ENCODE measurements at places on chromosomes 7 and 10.

- H3K4me1 ChIP-seq = no peaks in the 10 kb centered on the region
- no peak overlapping the region for H3K4me3 ChIP-seq
- DNase-seq = no peak
- no peaks in the 10 kb centered on the region for H3K36me3 ChIP-seq
- peaks cover 17% of the 10 kb centered on the region for H3K27me3 ChIP-seq
Measured at GRCh38 chr10:86024281-86025041, 342.1 kb downstream of the GRID1 start.

GRCh38 chr7:14892961-14893360 lies 9.6 kb downstream of the DGKB start:
- no peak overlapping the region for H3K4me3 ChIP-seq
- DNase-seq = no peak
- H3K36me3 ChIP-seq = no peaks in the 10 kb centered on the region
- H3K27ac ChIP-seq = no peak overlapping the region

DNA sequence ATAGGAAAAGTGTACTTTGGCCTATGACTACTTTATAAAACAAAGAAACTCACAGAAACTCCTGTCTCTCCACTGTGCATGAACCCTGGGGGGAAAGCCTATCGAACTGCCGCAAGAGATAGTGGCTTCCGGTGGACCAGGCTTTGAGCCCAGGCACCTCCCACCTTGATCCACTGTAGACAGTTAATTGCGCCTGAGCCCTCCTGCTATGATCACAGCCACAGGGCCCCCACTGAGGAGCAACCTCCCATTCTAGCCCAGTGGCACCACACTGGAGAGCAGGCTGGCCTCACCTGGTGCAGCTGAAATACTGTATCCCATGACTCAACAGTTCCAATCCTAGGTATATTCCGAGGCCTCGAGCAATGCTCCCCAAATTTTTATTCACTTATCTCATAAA lies 98.8 kb downstream of the COBL start:
- no peak overlapping the region for H3K27ac ChIP-seq
- H3K27me3 ChIP-seq = no peaks in the 10 kb centered on the region
- no peak for DNase-seq
- H3K4me1 ChIP-seq = no peaks in the 10 kb centered on the region

DNA sequence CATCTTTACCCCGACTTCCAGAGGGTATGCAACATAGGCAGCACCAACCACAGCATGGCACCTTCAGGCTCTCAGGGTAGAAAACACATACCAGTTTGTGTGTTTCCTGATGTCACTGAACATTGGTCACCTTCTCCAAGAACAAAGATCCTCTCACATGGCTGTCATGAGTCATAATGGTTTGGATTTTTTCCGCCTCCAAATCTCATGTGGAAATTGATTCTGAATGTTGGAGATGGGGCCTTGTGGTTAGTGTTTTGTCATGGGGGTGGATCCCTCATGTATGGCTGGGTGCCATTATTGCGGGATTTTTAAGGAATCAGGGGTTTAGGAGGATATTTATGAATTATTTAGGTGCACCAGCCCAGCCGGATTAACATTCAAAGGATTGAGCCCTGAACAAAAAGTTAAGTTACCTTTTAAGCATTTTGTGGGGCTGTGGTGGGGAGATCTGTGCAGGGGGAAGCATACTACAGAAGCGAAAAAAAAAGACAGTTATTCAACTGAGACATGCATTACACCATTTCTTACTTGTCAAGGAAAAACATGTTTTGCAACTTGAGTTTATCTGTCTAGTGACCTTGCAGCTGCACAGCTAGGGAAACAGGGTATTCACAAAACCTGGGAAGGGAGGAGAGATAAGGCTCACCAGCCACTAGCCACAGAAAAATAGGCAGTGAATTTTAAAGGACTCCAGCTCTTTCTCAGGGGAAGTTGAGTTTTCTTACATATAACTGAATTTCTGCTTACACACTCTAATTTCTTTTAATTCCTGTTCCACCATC lies 774.1 kb upstream of the AUTS2 start:
- H3K36me3 ChIP-seq = no peaks in the 10 kb centered on the region
- no peak overlapping the region for H3K27ac ChIP-seq
- no peaks in the 10 kb centered on the region for H3K4me1 ChIP-seq
- no peak overlapping the region for H3K4me3 ChIP-seq
- no peak for DNase-seq
- H3K27me3 ChIP-seq = no peaks in the 10 kb centered on the region

DNA sequence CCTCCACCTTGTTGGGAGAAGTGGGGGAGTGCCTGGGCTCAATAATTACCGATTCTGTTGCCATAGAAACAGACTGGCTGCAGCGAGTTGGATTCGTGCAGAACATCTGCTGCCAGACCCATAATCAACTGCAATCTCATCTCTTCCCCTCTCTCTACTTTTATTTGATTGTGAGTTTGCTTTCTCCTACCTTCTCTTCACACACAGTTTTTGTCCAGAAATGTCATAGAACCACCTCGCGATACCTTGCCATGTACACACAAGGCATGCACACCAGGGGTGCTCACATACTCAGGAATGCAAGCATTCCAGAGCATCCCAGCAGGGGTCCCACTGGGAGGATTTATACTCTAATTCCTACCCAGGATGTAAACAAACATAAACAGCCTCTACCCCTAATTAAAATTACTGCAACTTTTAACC lies 262.2 kb upstream of the AOAH start:
- H3K27me3 ChIP-seq = no peaks in the 10 kb centered on the region
- H3K27ac ChIP-seq = no peak overlapping the region
- no peak overlapping the region for H3K4me3 ChIP-seq
- peaks cover 49% of the 10 kb centered on the region for H3K4me1 ChIP-seq
- DNase-seq = no peak
- peaks cover 25% of the 10 kb centered on the region for H3K36me3 ChIP-seq

DNA sequence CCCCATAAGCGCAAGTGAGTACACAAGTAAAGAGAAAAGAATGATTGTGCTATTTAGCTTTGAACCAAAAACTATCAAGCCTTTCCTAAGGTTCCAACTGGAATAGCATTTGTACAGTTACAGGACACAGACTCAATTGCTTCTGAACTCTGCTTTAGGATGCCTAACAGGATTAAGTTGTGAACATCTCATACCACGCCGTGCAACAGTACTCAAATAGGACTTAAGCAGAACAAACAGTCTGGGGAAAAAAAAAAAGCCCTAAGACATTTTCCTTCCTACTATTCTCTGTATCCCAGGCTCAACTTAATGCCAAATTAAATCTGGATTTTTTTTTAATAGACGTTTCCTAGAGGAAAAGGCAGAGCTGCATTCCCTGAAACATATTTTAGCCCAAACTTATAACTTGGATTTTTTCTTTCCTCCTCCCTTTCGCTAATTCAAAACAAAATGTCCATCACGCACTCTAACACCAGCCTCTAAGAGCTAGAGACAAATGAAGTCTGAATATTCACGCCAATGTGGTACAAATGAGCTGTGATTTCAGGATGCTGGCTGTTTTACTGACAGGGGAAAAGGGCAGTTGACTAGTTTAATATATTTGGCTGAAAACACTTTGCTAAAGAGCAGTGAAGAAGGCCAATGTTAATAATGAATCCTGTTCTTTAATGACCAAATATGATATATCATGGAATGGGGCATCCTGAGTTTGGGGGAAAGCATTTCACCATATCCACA lies 68.6 kb downstream of the CALD1 start:
- no peaks in the 10 kb centered on the region for H3K36me3 ChIP-seq
- no peak overlapping the region for H3K4me3 ChIP-seq
- DNase-seq = no peak

DNA sequence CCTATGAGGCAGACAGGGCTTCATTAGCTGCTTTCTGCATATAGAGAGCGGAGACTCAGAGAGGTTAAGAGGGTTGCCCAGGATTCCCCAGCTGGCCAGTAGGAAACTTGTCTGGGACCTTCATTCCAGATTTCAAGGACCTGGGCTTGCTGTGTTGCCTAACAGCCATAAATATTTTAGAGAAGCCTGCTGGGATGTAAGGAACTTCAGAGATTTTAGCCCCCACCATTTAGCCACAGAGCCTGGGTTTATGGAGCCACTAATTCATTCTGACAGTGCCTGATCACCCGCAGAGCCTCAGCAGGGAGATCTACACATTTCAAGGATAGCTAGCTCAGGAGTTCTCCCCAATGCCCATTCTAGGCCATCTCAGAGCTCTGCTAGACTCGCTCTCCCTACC lies 56.6 kb upstream of the TRUB1 start:
- peaks cover 9% of the 10 kb centered on the region for H3K4me1 ChIP-seq
- DNase-seq = no peak
- peaks cover 29% of the 10 kb centered on the region for H3K27me3 ChIP-seq
- H3K36me3 ChIP-seq = no peaks in the 10 kb centered on the region

DNA sequence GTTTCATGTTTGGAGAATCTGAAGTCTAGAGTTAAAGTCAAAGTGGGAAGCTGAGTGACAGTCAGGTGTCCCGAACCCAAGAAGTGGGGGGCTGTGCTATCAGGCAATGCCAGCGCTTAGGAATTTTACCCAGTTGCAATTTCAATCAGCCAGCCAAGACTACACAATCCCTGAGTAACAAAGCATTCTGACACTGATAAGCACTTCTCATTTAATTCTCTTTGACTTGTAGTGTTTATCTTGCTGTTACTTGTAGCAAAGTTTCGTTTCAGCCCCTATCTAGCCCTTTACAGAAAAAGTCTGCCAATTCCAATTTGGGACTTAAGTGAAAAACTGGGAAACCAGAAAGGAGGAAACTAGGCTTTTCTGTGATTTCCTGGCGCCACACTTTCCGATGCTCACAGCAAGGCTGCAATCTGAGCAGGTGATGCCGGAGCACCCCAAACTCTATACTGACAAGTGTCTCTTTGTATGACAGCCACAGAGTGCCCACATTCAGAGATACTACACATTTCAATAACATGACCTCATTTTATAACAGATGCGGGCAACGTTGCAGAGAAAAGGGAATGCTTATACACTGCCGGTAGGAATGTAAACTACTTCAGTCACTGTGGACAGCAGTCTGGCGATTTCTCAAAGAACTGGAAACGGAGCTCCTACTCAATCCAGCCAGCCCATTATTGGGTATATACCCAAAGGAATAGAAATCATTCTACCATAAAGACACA lies 61.0 kb downstream of the ITIH5 start:
- no peaks in the 10 kb centered on the region for H3K27me3 ChIP-seq
- no peak overlapping the region for H3K27ac ChIP-seq
- no peaks in the 10 kb centered on the region for H3K36me3 ChIP-seq
- DNase-seq = no peak

DNA sequence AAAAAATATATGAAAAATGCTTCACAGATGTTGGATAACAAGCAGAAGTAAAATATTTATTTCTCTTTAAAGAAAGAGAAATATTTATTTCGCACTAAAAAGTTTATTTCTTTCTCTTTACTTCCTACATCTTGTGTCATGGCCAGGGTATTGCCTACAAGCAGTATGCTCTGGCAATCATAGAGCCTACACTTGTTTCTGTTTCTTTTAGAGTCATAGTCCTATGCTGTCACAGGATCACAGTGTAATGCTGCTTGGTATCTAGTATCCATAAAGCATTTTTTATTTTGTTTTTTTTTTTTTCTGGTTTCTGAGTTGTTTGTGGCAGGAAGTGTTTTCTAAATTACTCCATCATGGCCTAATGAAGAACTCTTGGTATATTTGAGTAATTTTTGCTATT lies 116.0 kb downstream of the ATRNL1 start:
- no peak for DNase-seq
- H3K27ac ChIP-seq = no peak overlapping the region
- peaks cover 6% of the 10 kb centered on the region for H3K4me1 ChIP-seq
- H3K36me3 ChIP-seq = no peaks in the 10 kb centered on the region

DNA sequence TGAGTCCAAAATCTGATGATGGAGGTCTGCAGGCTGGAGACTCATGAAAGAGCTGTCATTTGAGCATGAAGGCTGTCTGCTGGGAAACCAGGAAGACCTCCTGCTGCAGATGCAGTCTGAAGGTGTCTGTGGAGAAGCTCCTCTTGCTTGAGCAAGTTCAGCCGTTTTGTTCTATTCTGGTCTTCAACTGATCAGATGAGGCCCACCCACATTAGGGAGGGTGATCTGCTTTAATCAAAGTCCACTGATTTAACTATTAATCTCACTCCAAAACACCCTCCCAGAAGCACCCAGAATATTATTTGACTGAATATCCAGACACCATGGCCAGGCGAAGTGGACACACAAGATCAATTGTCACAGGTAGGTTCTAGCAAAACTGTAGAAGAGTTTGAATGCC lies 116.5 kb downstream of the GATA3 start:
- no peak overlapping the region for H3K27ac ChIP-seq
- no peaks in the 10 kb centered on the region for H3K27me3 ChIP-seq
- no peak for DNase-seq
- peaks cover 3% of the 10 kb centered on the region for H3K36me3 ChIP-seq

- H3K4me3 ChIP-seq = no peak overlapping the region
- no peaks in the 10 kb centered on the region for H3K36me3 ChIP-seq
- H3K27me3 ChIP-seq = peaks cover 4% of the 10 kb centered on the region
- H3K4me1 ChIP-seq = no peaks in the 10 kb centered on the region
Measured at GRCh38 chr7:47128700-47129099, 453.2 kb downstream of the TNS3 start.

GRCh38 chr10:52759154-52759553 lies 13.4 kb downstream of the MBL2 start:
- no peak for DNase-seq
- no peaks in the 10 kb centered on the region for H3K27me3 ChIP-seq
- no peaks in the 10 kb centered on the region for H3K36me3 ChIP-seq
- H3K4me3 ChIP-seq = no peak overlapping the region

GRCh38 chr7:988426-988911 lies 5.5 kb downstream of the CYP2W1 start:
- peaks cover 13% of the 10 kb centered on the region for H3K27me3 ChIP-seq
- no peak for DNase-seq
- no peak overlapping the region for H3K27ac ChIP-seq
- no peaks in the 10 kb centered on the region for H3K36me3 ChIP-seq
- H3K4me1 ChIP-seq = peaks cover 5% of the 10 kb centered on the region
- no peak overlapping the region for H3K4me3 ChIP-seq

DNA sequence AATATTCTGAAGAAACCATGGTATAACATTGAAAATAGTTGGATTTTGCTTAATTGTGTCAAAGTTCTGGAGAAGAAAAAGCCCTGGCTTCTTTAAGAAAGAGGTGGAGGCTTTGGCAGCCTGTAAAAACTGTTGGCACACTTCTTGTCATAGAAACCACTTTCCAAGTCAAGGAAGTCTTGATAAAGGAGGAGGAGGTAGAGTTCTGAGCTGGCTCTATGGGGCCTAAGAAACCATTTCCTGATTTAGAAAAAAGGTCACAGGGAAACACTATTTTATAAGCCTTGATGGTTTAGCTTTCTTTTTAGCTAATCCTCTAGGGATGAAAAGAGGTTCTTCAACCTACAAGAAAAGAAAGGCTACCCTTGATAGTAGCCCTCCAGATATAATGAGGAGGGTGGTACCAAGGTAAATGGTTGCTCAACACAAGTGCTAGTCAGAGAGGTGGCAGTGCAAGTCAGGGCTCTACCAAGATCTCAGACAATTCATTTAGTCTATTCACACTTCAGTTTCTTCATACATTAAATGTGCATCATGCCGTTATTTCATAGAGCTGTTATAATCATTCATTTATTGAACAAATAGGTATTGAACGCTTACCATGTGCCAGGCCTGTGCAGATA lies 346.9 kb downstream of the RNLS start:
- no peak overlapping the region for H3K27ac ChIP-seq
- no peaks in the 10 kb centered on the region for H3K36me3 ChIP-seq
- H3K4me1 ChIP-seq = peaks cover 4% of the 10 kb centered on the region
- H3K4me3 ChIP-seq = no peak overlapping the region
- no peak for DNase-seq

GRCh38 chr10:29734962-29735627 lies 100.3 kb upstream of the SVIL start:
- H3K27ac ChIP-seq = peak overlapping the region; percentile 77
- peaks cover 13% of the 10 kb centered on the region for H3K27me3 ChIP-seq
- DNase-seq = peak; percentile 76
- peaks cover 47% of the 10 kb centered on the region for H3K4me1 ChIP-seq
- peak overlapping the region; percentile 84 for H3K4me3 ChIP-seq

Data from activated T-cell treated with anti-CD3 and anti-CD28 coated beads, Interleukin-2, amount 50 U/mL, for 24 hours (primary cell).